ENCODE measurements at places on chromosomes 12 and 14.

DNA sequence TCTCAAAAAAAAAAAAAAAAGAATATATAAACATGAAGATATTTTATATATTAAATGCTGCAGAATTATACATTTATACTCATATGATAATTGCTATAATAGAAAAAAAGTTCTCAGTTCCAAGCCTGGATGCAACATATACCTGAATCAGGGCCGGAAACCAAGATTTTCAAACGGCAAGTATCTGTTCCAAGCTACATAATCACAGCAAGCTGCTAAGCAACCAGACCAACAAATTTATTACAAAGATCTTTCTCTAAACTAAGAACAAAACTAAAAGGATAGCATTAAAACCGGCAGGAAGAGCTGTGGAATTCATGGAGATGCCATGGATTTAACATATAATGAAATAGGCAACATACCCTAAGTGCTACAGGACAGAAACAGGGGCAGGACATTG is 7.1 kb downstream of the RACGAP1 start:
- no peak for DNase-seq

- DNase-seq = peak; percentile 22
Observed at GRCh38 chr12:60494244-60494643, 898.4 kb downstream of the SLC16A7 start.

- DNase-seq = no peak
Observed at GRCh38 chr14:71235875-71236274, 328.6 kb downstream of the PCNX1 start.

DNA sequence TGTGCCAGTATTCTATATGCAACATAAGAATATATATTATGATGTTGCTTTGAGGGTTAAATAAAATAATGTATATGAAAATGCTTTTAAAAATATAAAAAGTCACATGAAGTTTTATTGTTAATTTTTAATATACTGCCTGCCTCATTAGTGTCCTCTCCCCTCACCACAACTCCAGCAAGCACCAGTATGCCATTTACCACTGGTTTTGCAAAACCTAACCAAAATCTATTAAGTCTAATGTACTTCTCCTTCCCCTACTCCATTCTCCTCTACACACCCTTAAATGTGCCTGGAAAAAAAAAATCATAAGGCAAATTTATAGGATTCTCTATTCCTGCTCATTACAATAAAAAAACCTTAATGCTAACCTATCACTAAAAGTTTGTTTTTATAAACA is 24.0 kb upstream of the GNG2 start:
- DNase-seq = peak; percentile 21

DNA sequence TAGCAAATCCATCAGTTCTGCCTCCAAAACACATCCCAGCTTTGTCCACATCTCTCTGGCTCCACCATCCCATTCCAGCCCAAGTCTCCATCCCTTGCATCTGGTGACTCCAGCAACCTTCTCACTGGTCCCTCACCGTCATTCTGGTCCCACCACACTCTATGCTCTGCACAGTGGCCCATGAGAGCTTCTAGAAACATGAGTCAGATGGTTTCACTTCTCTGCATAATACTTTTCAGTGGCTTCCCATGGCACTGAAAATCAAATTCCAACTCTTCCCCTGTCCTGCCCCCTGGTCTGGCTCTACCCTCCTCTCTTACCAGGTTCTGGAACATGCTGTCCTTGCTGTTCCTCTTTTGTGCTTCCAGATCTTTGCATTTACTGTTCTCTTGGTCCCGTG is 17.2 kb upstream of the C12orf76 start:
- no peak for DNase-seq

- no peak for DNase-seq
Observed at GRCh38 chr12:11446372-11446771, 51.0 kb upstream of the PRB2 start.

DNA sequence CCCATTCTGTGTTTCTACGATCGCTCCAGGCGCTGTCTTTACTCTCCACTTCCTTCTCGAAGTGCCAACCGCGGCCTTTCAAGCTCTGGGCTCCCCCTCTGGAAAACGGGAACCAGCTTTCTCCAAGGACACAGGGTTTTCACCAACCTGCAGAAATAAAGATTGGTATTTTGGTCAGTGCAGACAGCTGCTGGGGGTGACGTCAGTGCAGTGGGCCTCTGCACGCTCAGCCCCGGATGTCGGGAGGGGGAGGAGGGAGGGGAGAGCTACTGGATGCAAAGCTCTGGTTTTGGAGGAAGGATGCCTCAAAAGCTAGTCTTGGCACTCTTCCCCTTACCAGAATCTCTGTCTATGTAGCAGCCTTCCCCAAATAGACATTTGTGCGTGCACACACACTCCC is 19.9 kb downstream of the HRK start:
- no peak for DNase-seq

DNA sequence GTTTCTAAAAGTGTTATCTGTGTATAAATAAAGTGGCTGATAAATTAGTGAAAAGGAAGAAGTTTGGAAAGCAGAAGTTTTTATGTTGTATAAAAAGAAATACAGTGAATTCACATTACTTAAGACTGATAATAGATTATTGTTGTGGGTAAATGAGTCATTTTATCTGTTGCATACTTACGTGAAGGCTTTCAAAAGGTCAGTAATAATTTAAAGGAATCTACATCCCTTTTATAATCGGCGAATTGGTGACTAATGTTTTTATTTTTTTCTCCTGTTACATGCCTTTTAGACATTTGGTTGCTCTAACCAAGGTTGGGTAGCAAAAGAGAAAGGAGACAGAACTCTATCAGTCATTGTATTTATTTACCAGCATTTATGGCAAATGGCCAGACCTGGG is 155.9 kb downstream of the SLC41A2 start:
- DNase-seq = no peak

All from NCI-H526 treated with DMSO at 0.1 percent for 48 hours (cell line).